Lung (tissue), 17 donors: ENCODE measurements at places on chromosomes 1 and 21.

GRCh38 chr1:153661111-153661708 is 2.7 kb downstream of the SNAPIN start:
- no peak for DNase-seq

GRCh38 chr21:41638201-41638790 is 128.6 kb downstream of the RIPK4 start:
- no peak for DNase-seq

DNA sequence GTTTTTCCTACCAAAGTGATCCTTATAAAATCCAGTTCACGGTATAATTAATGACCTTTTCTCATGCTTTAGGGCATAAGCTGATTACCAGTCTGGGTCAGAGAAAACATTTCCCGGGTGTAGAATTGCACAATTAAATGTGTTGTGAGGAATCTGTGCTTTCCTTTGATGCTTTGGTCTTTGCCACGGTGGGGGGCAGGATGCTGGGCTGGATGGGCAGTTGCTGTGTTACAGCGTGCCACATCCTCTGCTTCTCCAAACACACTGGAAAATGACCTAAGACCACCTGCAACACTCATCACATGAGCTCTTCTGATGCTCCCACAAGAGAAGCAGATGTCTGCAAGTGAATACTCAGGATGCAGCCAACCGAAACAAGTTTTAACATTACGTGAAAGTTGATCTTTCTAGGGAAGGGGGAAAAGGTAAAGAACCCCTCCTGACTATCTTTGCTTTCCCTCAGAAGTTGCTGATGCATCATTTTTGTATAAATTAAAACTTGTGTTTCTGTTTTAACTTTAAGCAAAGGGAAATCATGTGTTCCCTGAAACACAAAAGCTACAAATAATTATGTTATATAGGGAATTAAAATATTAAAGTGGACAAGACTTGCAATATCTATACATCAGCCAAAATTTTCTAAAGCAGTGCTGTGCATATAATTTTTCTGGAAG is 515.3 kb upstream of the NR5A2 start:
- no peak for DNase-seq

GRCh38 chr1:189775343-189775742 is 702.3 kb downstream of the BRINP3 start:
- DNase-seq, result no peak

DNA sequence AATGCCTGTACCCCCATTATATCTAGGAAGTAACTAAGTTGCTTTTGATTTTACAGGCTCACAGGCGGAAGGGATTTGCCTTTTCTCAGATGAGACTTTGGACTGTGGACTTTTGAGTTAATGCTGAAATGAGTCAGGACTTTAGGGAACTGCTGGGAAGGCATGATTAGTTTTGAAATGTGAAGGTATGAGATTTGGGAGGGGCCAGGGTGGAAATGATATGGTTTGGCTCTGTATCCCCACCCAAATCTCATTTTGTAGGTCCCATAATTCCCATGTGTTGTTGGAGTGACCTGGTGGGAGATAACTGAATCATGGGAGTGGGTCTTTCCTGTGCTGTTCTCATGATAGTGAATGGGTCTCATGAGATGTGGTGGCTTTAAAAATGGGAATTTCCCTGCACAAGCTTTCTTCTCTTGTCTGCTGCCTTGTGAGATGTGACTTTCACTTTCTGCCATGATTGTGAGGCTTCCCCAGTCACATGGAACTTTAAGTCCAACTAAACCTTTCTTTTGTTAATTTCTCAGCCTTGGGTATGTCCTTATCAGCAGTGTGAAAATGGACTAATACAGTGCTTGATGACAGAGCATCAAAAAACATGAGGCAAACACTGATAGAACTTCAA is 1119.5 kb downstream of the PLA2G4A start:
- DNase-seq, result no peak

GRCh38 chr1:43844114-43844513 is 89.5 kb upstream of the ARTN start:
- no peak for DNase-seq

GRCh38 chr1:18734461-18735223 is 104.0 kb downstream of the PAX7 start:
- no peak for DNase-seq

- no peak for DNase-seq
Observed at GRCh38 chr1:70075761-70076160, 129.6 kb downstream of the LRRC40 start.

GRCh38 chr21:46627726-46628125 is 7.7 kb upstream of the PRMT2 start:
- DNase-seq, result no peak

- DNase-seq, result no peak
Observed at GRCh38 chr21:44924606-44925377, 4.1 kb upstream of the ITGB2 start.
